HuH-7 (cell line): ENCODE measurements at places on chromosomes 1 and 21.

DNA sequence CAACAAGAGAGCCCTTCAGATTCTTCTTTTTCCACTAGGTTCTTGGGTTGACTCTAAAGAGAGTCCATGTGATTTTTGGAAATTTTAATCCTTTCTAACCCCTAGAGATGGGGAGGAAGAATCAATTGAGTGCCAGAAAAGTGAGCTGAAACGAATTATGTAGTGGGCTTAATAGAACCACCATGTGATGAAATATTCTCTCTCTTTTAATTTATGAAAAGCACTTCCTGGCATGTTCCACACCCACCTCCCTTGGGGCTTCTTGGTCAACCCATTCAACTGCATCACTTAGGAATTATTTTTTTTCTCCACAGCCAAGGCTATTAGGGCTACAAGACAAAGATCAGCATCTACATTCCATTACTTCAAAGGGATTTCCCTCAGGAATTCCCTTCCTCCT is 79.6 kb downstream of the ZC3H11B start:
- DNase-seq: no peak

DNA sequence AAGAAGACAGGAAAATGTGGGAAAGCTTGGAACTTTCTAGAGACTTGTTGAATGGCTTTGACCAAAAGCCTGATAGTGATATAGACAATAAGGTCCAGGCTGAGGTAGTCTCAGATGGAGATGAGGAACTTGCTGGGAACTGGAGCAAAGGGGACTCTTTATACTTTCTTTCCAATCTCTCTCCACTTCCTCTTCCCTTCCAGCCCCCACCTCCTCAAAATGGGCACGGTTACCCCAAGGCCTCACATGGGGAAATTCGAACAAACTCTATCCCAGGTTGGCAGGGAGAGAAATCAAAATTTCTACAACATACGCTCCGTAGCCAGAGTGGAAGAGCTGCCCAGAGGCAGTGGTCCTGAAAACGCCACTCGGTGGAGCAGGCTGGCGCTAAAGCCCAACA is 15.2 kb downstream of the PPT1 start:
- no peak for DNase-seq

- no peak for DNase-seq
Observed at GRCh38 chr1:65064981-65065380, 83.0 kb upstream of the AK4 start.

DNA sequence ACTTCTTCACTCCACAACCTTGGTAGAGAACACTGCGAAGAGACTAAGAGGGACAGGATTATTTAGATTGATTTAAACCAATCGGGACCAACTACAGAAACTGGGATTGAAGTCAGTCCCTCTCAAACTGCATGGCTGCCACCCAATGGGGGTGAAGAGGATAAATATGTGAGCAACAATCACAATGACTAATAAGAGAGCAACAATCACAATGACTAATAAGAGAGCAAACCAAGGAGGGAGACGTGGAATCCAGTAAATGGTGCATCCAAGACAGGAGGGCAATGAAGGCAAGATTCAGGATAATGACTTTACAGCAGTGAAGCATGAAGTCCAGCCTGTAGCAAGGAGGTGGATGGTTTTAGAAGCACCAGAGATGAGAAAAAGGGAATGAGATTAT is 322.8 kb downstream of the TTLL7 start:
- DNase-seq: no peak

GRCh38 chr1:29531596-29531995 is 295.3 kb downstream of the PTPRU start:
- DNase-seq: no peak

GRCh38 chr1:199123615-199124014 is 484.8 kb downstream of the PTPRC start:
- peak; percentile 2 for DNase-seq

GRCh38 chr1:220579317-220579716 is 51.4 kb downstream of the MARK1 start:
- no peak for DNase-seq
